Effector memory CD4-positive, alpha-beta T cell (primary cell): ENCODE measurements at places on chromosomes 7 and 10.

DNA sequence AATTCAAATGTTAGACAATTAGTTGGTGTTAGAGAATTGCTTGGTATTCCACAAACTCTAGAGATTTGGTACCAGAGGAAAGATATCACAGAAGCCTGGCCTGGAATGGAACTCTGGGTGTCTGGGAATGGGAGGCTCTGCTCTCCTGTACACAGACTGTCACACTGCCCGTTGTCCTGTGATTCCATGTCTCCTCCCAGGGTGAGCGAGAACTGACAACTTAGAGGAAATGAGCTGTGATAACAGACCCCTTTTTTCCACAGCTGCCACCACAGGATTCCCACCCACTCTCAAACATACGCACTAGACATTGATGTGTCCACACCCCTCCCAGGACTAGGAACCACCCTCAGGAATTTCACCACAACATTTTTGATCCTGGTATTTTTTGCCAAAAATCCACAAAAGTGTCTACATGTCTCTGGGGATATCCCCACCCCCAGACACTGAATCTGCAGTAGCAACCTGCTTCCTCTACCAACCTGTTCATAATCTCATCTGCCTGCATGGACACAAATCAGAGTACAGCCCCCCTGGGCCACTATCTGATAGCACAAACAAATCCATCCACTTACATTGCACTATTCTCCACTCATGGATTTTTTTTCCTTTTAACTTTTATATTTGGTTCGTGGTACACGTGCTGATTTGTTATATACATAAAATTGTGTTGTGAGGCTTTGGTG lies 4.7 kb downstream of the ZNF273 start:
- no peak for DNase-seq

DNA sequence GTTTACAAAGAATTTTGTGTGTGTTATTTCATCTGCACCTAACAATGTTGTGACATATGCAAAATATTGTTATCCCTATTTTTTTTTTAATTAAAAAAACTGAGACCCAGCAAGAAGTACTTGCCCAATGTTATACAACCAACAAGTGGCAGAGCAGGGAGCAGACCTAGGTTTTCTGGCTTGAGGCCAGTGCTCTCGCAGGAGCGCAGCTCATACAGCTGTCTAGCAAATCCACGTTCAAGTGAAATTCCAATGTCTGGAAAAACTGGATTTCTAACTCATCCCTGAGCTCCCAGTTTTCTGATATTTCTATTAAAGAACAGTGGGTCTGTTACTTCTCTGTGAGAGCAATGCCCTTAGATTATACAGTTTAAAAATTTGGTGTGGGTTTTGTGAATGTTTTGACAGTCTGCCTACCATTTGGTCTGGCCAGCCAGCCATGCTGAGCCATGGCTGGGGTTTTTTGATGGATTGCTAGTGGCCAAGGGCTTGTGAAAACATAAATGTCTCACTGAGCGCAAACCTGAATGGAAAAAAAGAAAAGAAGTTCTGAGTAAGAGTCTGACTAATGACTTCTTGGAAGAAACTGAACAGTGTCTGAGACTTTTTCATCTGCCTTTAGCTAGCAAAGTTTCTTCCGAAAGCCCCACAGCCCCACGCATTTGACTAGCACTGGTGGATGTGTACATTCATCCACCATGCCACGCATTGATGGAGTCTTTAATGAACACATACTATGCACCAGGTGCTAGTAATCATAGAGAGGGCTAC lies 15.4 kb upstream of the PRF1 start:
- no peak for DNase-seq

- DNase-seq = no peak
Measured at GRCh38 chr7:45646207-45646821, 72.1 kb downstream of the ADCY1 start.

DNA sequence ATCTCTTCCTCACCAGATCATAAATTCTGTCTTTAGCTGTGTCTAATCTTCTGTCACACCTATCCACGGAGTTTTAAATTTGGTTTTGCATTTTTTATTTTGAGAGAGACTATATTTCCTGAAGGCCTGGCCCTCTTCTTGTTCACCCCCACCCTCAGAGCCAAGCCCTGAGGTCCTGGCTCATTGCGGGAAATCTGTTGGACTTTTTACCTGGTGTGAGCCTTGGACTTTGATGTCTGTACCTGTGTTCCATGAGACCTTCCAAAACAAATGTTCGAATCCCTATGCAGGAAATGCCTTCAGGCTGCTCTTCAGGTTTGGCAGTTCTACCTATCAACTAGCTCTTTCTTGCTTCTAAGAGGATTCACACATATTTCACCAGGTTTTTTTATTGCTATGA lies 175.2 kb upstream of the GRB10 start:
- DNase-seq = no peak

DNA sequence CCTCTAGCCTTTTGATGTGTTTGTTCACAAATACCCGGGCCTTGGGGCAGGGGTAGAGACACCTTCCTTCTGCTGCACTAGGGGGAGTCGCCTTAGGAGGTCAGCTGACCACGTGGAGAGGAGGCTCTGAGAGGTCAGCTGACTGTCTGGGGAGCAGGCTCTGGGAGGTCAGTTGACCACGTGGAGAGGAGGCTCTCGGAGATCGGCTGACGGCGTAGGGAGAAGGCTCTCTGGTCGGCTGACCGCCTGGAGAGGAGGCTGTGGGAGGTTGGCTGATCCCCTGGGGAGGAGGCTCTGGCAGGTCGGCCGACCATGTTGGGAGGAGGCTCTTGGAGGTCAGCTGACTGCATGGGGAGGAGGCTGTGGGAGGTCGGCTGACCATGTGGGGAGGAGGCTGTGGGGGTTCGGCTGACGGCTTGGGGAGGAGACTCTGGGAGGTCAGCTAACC lies 59.6 kb upstream of the LYZL1 start:
- DNase-seq = no peak

- no peak for DNase-seq
Measured at GRCh38 chr7:75938921-75939320, 24.0 kb downstream of the POR start.

DNA sequence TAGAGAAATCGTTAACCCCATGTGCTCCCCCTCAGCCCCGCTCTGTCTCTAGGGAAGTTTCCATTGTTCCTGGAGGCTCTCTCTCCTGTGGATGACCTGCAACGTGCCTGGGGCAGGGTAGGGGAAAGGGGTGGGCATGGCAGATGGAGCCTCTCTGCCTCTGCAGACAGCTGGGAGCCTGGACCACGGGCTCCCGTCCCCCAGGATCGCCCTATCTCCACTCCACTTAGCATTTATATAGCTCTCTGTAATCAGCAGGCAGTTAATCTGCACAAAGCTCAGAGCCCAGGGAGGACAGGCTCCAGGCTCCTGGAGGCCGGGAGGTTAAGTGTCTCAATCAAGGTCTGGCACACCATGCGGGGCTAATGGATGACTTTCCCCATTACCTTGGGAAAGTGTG lies 369.7 kb downstream of the PLXNA4 start:
- DNase-seq = no peak

GRCh38 chr7:42869131-42870020 lies 42.5 kb downstream of the C7orf25 start:
- no peak for DNase-seq

DNA sequence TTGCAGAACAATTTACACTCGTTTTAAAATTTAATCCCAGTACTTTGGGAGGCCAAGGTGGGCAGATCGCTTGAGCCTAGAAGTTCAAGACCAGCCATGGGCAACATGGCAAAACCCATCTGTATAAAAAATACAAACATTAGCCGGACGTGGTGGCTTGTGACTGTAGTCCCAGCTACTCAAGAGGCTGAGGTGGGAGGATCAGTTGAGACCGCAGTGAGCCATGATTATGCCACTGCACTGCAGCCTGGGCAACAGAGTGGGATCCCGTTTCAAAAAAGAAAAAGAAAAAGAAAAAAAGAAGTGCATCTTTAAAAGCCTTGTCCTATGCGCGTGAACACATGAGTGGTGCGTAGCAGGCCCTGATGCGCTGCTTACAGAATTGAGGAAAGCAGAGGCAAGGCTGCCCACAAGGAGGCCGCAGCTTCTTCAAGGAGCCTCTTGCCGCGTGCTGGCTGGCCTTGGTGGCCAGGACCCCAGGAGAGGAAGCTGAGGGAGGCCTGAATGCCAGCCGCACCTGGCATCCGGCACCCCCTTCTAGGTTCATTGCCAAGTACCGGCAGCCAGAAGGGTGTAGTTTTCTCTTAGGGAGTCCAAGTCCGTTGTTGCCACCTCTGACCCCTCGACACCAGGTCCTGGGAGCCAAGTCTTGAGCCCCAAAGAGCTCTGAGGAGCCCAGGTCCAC lies 124.5 kb downstream of the UBE2H start:
- no peak for DNase-seq

GRCh38 chr10:33706191-33706590 lies 371.7 kb upstream of the NRP1 start:
- DNase-seq = no peak
